ENCODE measurements at places on chromosomes 5 and 9.
A peak's percentile ranks its signal among the peaks of the same experiment; 100 is the strongest.

GRCh38 chr9:107105784-107106183, 177.3 kb upstream of the RAD23B start:
- DNase-seq: peak; percentile 35

DNA sequence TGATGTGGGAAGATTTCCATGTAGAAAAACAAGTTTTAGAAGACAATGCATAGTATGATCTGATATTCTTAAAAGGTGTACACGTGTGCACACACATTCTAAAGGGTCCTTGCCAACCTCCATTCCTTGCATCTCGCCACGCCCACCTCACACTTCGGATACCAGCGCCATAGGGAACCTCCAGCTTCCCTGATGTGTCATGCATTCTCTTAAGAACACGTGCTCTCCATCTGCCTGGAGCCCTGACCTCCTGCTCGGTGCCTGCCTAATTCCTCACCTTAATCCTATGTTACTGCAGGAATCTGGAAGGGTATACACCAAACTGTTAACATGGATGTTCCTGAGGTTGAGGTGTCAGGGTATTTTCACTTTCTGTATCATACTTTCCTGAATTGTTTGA, 63.1 kb downstream of the PTCD2 start:
- DNase-seq: no peak

- no peak for DNase-seq
Measured at GRCh38 chr9:571741-572140, 269.8 kb upstream of the DMRT1 start.

DNA sequence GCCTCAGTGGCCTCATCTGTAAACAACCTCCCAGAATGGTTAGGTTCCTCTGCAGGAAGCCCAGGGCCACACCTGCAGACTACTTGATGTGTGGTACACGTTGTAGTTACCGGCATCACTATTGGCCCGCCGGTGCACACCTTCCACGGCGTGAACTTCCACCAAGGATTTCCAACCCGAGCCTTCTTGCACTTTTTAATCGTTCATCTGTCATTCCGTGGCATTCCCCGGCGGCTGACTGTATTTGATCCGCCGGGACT, 5.3 kb upstream of the TRIM41 start:
- no peak for DNase-seq

DNA sequence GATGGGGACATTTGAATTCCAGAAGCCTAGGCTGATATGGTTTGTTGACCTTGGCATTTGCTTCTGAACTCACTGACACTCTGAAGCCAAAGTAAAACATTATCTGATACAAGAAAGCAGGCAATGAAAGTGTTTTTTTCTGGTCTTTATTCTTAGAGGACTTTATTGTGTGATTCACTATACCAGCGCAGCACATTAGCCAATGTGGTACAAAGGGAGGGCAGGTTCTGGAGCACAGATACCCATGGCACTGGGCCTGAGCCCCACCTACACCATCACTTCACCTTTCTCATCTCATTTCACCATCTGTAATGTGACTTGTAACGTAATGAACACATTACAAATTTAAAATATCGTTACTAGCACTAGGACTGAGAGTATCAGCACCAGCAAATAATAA, 89.7 kb upstream of the ZNF366 start:
- DNase-seq: no peak

GRCh38 chr5:83104021-83104420, 26.7 kb downstream of the XRCC4 start:
- no peak for DNase-seq

DNA sequence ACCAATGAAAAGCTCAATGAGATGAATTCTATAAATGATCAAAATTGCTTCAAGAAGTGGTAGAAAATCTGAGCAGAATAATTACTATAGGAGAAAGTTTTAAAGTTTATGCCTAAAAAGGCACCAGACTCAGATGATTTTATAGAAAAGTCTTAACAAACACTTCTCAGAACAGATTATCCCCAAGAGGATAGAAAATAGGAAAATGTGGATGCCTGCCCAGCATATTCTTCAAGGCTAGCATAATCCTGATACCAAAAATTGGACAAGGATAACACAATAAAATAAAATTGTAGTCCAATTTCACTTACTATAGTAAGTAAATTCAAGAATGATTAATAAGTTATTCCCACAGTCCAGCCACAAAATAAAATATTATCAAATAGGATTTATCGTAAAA, 397.0 kb downstream of the NR2F1-AS1 start:
- DNase-seq: no peak

- no peak for DNase-seq
Measured at GRCh38 chr5:123858938-123859337, 347.0 kb downstream of the CSNK1G3 start.

DNA sequence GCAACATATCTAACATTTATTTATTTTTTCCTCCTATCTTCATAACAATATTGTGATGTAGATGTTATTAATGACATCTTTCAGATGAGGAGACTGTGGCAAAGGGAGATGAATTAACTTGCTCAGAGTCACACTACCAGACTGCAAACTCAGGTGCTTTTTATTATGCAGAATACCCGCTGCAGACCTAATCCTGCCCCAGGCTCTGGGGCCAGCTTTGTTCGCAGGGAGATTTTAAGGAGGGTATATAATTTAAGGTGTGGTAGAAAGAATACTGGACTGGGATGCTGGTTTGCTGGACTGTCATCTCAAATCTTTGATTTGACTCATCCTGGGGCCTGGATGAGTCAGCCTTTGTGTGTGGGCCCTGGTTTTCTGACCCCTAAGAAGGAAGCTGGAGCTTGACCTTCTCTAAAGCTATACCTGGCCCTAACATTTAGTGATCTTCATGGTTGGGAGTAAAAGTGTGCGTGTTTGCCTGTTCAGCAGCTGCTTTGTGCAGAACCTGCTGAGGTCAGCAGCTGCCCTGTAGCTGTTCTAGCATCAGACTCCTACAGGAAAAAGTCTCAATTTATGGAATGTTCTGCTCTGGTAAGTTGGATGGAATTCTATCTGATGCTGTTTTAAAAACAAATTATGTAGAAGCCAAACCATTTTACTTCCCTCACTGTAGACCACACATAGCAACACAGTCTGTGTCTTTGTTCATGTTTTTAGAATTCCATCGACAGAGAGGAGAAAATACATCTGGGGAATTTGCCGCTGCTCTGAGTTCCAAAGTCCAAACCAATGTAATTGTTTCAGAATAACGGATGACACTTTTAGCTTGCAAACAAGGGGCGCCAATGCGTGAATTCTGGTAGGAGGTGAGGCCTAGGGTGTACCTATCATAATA, 4.5 kb downstream of the SLC36A1 start:
- DNase-seq: peak; percentile 43

DNA sequence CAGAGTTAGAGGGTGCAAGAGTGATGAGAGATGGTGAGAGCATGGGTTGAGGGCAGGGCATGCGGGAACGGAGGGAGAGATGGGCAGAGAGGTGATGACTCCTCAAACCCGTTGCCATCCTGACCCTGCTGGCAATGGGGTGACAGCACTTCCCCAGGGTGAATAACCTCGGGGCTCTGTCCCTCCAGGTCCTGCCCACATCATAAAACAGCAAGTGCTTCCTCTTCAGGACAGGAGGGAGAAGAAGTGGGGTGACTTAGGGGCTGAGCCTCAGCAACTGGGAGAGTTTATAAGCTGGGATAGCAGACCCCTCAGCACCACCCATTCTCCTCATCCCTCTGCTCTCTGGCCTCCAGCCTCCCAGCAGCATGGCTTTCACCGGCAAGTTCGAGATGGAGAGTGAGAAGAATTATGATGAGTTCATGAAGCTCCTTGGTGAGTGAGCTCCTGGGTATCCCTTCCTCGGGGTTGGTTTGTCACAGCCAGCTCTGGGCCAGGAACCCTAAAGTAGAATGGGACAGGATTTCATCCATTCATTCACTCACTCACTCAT, at the start of gene FABP6:
Gene FABP6 (plus strand): TSS at position 317 of the 553 bp plus-strand sequence. CDS start 52 bp downstream, at position 369.
- no peak for DNase-seq

GRCh38 chr9:104927216-104927911, 591 bp downstream of the ABCA1 start:
- DNase-seq: peak; percentile 70

- no peak for DNase-seq
Measured at GRCh38 chr5:146073239-146073900, 32.0 kb downstream of the PLAC8L1 start.

GRCh38 chr5:67400752-67401151, 204.2 kb upstream of the CD180 start:
- no peak for DNase-seq

DNA sequence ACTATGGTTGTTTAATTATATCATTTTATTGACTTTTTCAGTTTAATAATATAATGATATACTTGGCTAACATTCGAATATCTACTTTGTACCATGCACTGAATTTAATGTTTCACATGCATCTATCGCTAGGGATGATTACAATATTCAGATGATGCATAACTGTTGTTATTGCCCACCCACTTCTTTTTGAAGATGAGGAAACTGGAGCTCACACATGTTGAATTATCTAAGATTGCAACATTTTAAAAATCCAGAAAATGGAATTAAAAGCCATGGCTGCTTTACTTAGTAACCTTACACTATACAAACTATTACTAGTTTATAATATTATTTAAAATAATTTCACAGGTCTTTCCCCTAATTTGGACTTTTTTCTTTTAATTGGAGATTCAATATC, 171.7 kb downstream of the TLR4 start:
- DNase-seq: no peak

DNA sequence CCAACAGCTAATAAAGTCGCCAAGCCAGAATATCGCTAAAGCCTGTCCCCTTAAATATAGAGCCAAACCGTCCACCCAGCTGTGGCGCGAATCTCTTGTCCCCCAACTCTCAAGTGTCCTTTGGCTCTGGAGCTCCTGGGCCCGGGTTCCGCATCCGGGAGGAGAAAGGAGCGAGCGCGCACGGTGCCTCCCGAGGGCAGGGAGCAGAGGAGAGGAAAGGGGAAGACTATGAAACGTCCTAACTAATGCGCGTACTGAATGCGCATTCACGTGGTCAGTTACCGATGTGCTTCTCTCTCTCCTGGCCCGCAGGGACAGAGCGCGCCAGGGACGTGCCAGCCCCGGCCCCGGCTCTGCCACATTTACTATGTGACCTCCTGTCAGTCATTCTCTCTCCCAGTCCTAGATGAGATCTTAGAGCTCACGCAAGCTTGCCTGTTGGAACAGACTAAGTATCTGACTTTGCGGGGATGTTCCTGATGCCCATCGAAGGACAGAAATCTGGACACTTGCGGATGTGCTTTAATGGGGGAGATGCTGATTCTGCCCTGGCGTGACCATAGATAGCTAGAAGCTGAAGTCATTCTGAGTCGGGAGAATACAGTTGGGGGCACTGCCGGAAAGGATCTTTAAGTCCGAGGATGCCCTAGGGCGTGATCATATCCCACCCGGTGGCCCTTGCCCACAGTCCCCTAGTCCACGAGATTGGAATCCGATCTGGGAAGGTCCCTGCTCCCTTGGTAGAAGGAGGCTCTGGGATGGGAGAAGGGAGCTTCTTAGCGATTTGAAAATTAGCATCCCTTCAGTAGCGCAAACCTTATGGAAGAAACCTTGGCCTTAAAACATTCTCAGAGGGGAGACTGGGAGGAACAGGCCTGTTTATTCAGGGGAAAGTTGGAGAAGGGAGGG, 5.7 kb upstream of the EBF1 start:
- DNase-seq: peak; percentile 72

- DNase-seq: no peak
Measured at GRCh38 chr9:133439337-133439736, 17.2 kb downstream of the ADAMTS13 start.

GRCh38 chr9:1442105-1442504, 391.9 kb downstream of the DMRT2 start:
- DNase-seq: no peak

DNA sequence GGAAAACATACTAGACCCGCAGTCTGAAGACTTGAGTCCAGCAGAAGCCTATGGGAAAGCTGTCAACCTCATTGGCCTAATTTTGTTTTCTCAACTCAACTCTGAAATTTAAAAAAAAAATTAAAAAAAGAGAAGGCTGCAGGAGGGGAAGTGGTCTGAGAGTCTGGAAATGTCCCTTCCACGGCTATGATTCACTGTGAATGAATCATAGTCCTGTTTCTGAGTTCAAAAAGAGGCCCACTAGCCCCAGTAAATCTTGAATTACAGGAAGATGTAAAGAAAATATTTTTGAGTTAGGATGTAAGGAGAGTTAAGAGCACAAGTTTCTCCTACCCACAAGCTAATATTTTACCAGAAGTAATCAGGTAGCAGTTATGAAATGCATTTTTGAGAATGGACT, 565.5 kb upstream of the DMAC1 start:
- DNase-seq: peak; percentile 2

- no peak for DNase-seq
Measured at GRCh38 chr5:67672636-67673035, 476.0 kb upstream of the CD180 start.
